SJSA1 (cell line): ENCODE measurements at places on chromosomes 7 and 10. TPM values are rescaled to one million over a fixed set of nuclear protein-coding genes. Genes with fewer than 3 reads are reported as not detected.
A peak's percentile ranks its signal among the peaks of the same experiment; 100 is the strongest.

DNA sequence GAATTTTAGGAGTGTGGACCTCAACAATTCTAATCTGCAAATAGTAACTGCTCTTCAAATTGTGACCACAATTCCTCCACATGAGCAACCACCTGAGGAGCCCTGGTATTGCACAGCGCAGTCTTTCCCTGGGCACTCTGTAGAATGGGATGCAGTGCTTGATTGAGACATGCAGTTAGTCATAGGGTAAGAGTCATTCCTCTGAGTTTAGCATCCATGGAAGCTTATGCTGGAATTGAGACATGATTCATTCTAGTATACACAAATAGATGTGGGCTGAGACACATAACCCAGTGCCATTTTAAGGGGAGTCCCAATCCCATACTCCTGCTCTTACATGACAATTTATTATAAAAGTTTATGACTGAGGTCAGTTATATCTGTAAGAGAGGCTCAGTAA, 582.3 kb upstream of the CNTNAP2 start:
- H3K27ac ChIP-seq, result no peak overlapping the region
- no peak for DNase-seq
- H3K27me3 ChIP-seq, result no peaks in the 10 kb centered on the region

DNA sequence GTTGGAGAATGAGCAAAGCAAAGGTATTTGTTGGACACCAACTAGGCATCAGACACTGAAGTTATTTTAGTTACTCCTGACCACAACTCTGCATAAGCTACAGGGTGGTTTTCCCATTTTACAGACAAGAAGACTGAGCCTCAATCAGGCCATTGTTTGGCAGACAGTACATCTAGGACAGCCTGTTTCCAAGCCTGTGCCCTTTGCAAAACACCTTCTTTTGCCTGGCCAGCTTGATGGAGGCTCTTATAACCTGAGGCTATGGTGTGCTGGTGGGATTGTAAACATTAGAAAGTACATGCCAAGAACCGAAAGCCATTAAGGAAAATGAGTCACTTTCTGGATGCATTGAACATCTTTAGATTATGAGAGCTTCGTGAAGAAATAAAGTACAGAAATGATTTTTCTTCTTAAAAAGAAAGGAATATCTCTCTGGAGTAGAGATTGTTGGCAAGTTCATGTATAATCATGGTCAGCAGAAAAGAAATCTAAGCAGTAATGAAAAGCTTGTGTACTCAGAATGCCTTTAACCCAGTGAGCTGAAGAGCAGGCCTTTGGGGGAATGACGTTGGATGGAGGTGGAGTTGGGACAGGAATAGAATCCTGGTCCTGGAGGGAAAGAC, 140.6 kb downstream of the KIAA1217 start:
- no peak overlapping the region for H3K27ac ChIP-seq
- DNase-seq, result no peak
- no peaks in the 10 kb centered on the region; the same call in 1 of the 2 replicates for H3K4me1 ChIP-seq
- H3K36me3 ChIP-seq, result no peaks in the 10 kb centered on the region

The SFTPA1 gene
- not detected in 2 replicates for total RNA-seq

DNA sequence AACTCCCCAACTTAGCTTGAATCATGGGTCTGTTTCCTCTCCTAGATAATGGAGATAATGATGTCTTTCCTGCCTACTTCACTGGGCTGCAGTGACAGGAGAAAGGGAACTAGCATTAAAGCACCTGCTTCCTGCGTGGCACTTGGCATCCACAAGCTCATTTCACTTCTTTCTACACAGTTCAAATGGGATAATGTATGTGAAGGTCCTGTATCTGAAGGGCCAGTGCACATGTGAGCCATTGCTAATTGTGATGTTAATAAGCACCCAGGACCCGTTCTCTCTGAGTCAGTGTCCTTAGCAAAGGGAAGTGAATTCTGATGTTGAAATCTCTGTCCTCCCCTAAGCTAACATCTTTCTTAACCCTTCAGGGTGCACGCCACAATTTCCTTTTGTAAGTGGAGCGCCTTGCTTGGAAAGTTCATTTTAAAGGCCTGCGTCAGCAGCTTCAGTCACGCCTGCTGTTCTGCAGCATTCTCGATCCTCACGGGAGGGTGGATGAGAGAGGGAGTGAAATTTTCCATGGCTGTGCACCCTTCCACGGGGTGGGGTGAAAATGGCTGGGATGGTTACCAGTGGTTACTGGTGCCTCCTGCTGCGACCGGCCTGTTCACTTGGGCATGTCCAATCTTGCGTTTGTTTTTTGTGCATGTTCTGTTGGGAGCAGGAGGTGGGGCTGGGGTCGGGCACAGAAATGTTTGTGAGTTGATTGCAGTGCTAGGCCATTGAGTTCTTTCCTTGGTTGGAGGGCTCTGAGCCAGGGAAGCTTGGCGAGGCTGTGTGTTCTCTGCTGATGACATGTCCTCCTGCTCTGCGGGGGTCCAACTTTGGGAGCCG, 59.2 kb downstream of the HK1 start:
- peaks cover 2% of the 10 kb centered on the region for H3K36me3 ChIP-seq
- no peak for DNase-seq
- H3K4me3 ChIP-seq, result no peak overlapping the region
- no peaks in the 10 kb centered on the region for H3K4me1 ChIP-seq

DNA sequence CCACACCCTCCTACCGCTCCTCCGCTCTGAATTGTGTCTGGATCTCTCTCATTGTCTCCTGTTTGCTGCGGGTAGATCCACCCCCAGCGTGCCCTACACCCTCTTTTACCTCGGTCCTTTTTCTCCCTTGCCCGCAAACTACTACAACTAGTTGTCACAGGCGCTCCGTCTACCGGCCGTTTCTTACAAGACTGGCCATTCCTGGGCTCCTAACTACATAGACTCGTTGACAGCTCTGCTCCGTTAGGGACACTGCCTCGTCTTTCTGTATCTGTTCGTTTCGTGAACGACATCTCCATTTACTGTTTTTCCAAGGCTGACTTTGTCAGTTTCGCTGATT, 786 bp downstream of the TAF3 start:
- H3K4me1 ChIP-seq, result peaks cover 9% of the 10 kb centered on the region
- H3K27me3 ChIP-seq, result no peaks in the 10 kb centered on the region
- peak overlapping the region; percentile 83 for H3K4me3 ChIP-seq
- H3K36me3 ChIP-seq, result peaks cover 14% of the 10 kb centered on the region

The C10orf105 gene
- total RNA-seq, result not detected in 2 replicates

- peak; percentile 77 for DNase-seq
- H3K27me3 ChIP-seq, result no peaks in the 10 kb centered on the region
- H3K4me3 ChIP-seq, result no peak overlapping the region
Measured at GRCh38 chr10:79178614-79179163, 109.9 kb downstream of the ZMIZ1 start.

GRCh38 chr10:17585016-17585415, 32.2 kb downstream of the HACD1 start:
- 0 out of 2 replicates have a peak, but pooled peaks cover 5% of the 10 kb centered on the region for H3K36me3 ChIP-seq
- DNase-seq, result no peak
- H3K4me3 ChIP-seq, result no peak overlapping the region
- no peaks in the 10 kb centered on the region for H3K4me1 ChIP-seq
- no peaks in the 10 kb centered on the region for H3K27me3 ChIP-seq

DNA sequence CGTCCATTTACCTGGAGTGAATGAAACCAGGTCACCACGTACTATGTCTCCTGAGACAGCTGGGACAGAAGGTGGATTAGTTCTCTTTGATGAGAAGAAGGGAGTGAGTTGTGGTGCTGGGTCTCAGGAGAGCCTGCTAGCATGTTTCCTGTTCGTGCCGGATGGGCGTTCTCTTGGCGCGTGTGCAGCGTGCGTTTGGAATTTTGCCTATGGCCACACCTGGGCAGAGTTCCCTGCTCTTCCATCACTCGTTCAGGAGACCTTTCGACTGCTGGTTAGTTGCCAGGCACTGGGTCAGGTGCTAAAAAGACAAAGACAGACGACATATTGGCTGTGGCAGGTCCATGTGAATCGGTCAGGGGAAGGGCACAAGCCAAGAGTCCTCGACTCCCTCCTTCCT, 90.3 kb downstream of the TRRAP start:
- H3K27me3 ChIP-seq, result no peaks in the 10 kb centered on the region
- H3K27ac ChIP-seq, result no peak overlapping the region
- H3K4me3 ChIP-seq, result no peak overlapping the region
- H3K36me3 ChIP-seq, result peaks cover 90% of the 10 kb centered on the region
- no peaks in the 10 kb centered on the region for H3K4me1 ChIP-seq

- H3K4me3 ChIP-seq, result no peak overlapping the region
- H3K27me3 ChIP-seq, result no peaks in the 10 kb centered on the region
Measured at GRCh38 chr7:31518766-31519165, 4.9 kb downstream of the ITPRID1 start.

- no peaks in the 10 kb centered on the region for H3K4me1 ChIP-seq
- no peak overlapping the region for H3K4me3 ChIP-seq
- no peak for DNase-seq
- no peak overlapping the region for H3K27ac ChIP-seq
- peaks cover 26% of the 10 kb centered on the region for H3K27me3 ChIP-seq
Measured at GRCh38 chr10:118243907-118244306, 98.2 kb downstream of the FAM204A start.

DNA sequence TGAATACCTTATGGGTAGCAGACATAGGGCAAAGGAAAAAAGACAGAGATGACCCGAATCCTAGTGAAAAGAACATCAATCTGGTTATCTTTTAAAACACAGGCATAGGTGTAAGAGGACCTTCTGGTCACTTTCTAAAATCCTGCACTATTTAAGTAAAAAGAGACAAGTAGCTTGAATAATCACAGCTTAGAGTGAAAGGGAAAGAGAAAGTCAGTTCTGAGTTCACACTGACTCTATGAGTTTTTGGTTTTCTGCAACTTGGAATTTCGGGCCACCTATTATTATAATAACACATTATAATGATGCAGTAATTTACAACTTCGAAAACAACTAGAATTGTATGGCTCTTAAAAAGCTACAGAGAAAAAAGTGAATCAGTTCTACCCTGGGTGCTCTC, 247.8 kb downstream of the DOCK4 start:
- no peaks in the 10 kb centered on the region for H3K4me1 ChIP-seq
- H3K27ac ChIP-seq, result no peak overlapping the region
- H3K36me3 ChIP-seq, result no peaks in the 10 kb centered on the region

The RADIL gene
- 0.24 TPM in 1 of 2 replicates, not detected in the other for total RNA-seq

GRCh38 chr7:16028103-16028502, 341.6 kb upstream of the MEOX2 start:
- no peak overlapping the region for H3K4me3 ChIP-seq
- peaks cover 13% of the 10 kb centered on the region for H3K4me1 ChIP-seq
- peak; percentile 21 for DNase-seq

The SMKR1 gene
- total RNA-seq, result 1.7 TPM in 1 of 2 replicates, not detected in the other

GRCh38 chr7:102191556-102192379, 94.9 kb upstream of the SH2B2 start:
- no peak overlapping the region for H3K27ac ChIP-seq
- DNase-seq, result no peak
- peaks cover 42% of the 10 kb centered on the region for H3K36me3 ChIP-seq
- no peak overlapping the region for H3K4me3 ChIP-seq

DNA sequence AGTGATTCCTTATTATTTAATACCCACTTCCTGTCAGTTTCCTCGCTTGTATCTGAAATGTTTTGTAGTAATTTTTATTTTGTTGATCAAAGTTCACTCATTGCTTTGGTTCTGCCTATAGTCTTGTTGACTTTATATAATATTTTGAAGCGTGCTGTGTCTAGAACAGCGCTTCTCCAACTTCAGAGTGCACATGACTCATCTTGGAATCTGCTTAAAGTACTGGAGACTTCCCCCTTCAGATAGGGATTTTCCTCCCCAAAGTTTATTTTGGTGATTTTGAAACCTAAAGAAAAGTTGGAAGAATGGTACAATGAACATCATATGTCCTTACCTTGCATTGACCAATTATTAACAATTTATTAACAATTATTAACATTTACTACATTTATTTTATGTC, 5.8 kb downstream of the COMTD1 start:
- H3K27me3 ChIP-seq, result no peaks in the 10 kb centered on the region
- H3K27ac ChIP-seq, result no peak overlapping the region; the same call in 1 of the 2 replicates
- peaks cover 80% of the 10 kb centered on the region for H3K36me3 ChIP-seq
- H3K4me1 ChIP-seq, result peaks cover 40% of the 10 kb centered on the region
- DNase-seq, result peak; percentile 23

- H3K27ac ChIP-seq, result no peak overlapping the region
- no peaks in the 10 kb centered on the region for H3K27me3 ChIP-seq
- no peak overlapping the region for H3K4me3 ChIP-seq
Measured at GRCh38 chr10:58704671-58705141, 192.0 kb downstream of the BICC1 start.

The UNC5B gene
- 0.71 and 0.94 TPM in 2 replicates for total RNA-seq

GRCh38 chr7:15577600-15577999, 15.8 kb upstream of the AGMO start:
- no peaks in the 10 kb centered on the region for H3K4me1 ChIP-seq
- no peak overlapping the region for H3K4me3 ChIP-seq
- no peak for DNase-seq
- H3K27me3 ChIP-seq, result no peaks in the 10 kb centered on the region
- H3K27ac ChIP-seq, result no peak overlapping the region

DNA sequence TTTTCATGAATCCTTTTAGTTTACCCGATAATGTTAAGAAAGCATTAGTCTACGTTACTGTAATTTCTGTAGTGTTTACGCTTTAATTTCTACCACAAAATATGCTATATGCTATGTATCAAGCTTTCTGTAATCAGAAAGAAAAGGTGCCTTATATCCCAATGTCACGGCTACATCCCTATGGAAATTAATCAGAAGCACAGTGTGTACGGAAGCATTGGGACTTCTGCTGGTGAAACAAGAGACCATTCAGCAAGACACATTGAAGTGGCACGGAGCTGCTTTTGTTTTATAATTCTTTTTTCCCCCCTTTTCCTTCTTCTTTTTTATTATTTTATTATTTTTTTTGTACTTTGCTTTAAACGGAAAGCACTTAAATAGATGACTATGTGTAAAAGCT, 31.2 kb upstream of the SH2B2 start:
- no peak for DNase-seq
- no peaks in the 10 kb centered on the region for H3K4me1 ChIP-seq
- no peak overlapping the region for H3K27ac ChIP-seq
- H3K4me3 ChIP-seq, result no peak overlapping the region

DNA sequence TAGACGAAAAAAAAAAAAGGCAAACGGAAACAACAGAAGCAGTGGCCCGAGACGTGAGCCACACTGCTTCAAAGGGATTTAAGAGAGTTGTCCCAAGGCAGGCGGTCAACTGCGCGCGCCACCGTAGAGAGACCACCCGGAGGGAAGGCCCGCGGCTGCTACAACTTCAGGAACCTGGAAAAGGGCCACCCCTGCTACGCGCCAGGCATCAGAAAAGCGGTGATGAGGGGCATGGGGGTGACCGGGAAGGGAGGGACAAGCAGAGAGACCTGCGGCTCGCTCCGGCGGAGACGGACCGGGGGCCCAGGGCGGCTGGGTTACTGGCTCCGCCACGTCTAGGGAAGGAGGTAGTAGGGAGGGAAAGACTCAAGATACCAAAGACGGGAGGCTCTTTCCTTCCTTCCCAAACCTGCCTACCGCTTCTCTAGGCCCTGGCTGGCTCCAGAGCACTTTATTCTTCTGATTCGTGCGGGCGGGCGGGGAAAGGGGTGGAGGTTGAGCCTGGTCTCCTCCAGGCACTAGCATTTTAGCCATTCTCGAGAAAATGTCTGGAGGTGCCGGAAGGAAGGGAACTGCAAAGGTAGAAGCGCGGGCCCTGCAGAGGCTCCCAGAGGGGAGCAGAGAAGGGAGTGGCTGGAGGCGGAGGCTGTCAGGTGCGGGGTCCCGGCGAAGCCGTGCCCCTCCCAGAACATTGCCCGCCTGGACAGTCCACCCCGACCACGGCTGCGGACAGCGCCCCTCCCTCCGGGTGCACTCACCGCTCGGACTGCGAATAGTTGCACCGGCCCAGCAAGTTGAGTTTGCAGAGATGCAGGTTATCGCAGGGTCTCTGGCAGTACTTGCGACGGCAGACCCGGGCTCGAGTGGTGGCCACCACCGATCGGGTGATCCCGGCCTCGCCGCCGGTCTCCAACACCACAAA, 993 bp downstream of the ZC3HAV1 start:
- peaks cover 6% of the 10 kb centered on the region for H3K36me3 ChIP-seq
- H3K27me3 ChIP-seq, result no peaks in the 10 kb centered on the region
- peak; percentile 49 for DNase-seq
- peaks cover 11% of the 10 kb centered on the region for H3K4me1 ChIP-seq
- H3K27ac ChIP-seq, result peak overlapping the region; percentile 82
